ENCODE measurements at places on chromosomes 3 and 15.

GRCh38 chr3:101876142-101876541 lies 26.8 kb downstream of the NFKBIZ start:
- DNase-seq, result no peak

GRCh38 chr3:52568069-52568468 lies 31.7 kb downstream of the UQCC5 start:
- DNase-seq, result no peak

DNA sequence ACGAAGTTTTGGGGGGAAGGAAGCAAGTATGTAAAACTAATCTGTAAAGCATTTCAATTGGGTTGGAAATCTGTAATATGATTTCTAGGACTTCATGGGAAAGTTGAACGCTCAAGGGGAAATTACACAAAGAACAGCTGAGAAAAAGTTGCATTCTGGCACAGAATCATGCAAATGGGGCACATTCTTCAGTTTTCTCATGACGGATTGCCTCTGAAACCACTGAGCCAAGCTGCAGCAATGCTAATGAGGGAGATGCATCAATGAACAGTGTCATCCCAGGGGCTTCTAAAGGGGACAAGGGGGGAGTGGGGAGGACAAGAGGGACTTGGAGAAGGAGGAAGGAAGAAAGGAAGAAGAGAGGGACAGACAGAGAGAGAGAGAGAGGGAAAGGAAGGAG lies 291.4 kb upstream of the ATP11B start:
- no peak for DNase-seq

- no peak for DNase-seq
These were observed 220.9 kb upstream of the EIF1B start for GRCh38 chr3:40088527-40089170.

DNA sequence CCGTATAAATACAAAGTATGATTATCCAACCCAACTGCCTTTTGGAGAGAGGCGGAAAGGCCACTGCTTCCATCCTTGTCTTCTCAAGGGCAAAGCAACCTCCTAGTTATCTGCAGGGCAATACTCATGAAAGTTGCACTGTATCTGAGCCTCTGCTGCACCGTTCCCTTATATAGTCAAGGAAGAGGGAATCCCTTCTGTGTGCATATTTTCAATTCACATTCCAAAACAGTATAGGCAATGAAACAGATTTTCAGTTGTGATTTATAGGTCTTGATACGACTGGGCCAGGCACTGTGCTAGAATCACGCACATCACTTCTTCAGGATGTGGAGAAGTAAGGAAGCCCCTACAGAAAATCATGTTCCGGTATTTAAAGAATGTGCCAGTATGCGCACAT lies 455.7 kb downstream of the FOXP1 start:
- no peak for DNase-seq

GRCh38 chr3:49276475-49277382 lies at the start of gene C3orf62:
Gene C3orf62 (minus strand): TSS chr3:49277232. CDS start chr3:49276872, 360 bp downstream.
- DNase-seq, result no peak

- no peak for DNase-seq
These were observed 641.1 kb upstream of the CFAP20DC start for GRCh38 chr3:59690886-59691285.

- DNase-seq, result no peak
These were observed 71.9 kb downstream of the CADPS start for GRCh38 chr3:62803276-62803675.

GRCh38 chr3:60384341-60384740 lies 866.9 kb downstream of the FHIT start:
- no peak for DNase-seq

GRCh38 chr15:29589416-29589815 lies 232.9 kb downstream of the TJP1 start:
- no peak for DNase-seq

DNA sequence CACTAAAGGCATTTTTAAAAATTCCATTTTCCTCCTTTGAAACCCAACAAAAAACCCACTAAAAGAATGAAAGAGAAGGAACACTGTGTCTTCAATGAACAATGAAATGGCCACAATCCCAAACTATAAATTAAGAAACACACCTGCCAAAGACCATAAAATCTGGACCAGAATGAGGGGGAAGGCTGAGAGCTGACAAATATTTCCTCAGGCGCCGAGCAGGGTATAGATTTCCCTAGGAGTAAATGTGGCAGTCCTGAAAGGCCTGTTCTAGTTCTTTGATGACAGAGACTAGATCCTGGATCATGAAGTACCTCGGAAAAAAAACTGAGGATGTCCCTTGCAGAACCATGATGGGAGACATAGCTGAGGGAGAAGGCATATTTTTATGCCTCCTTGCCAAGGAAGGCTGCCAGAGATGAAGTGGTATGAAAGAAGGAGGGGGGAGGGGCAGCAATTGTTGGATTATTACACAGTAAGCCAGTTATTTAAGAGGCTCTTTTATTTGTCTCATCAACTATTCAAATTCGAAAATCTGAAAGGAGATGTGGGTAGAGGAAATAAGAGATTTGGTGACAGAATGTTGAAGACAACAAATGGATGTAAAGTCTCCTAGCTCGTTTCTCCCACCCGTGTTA lies 275.3 kb upstream of the GOLGA6L4 start:
- no peak for DNase-seq

DNA sequence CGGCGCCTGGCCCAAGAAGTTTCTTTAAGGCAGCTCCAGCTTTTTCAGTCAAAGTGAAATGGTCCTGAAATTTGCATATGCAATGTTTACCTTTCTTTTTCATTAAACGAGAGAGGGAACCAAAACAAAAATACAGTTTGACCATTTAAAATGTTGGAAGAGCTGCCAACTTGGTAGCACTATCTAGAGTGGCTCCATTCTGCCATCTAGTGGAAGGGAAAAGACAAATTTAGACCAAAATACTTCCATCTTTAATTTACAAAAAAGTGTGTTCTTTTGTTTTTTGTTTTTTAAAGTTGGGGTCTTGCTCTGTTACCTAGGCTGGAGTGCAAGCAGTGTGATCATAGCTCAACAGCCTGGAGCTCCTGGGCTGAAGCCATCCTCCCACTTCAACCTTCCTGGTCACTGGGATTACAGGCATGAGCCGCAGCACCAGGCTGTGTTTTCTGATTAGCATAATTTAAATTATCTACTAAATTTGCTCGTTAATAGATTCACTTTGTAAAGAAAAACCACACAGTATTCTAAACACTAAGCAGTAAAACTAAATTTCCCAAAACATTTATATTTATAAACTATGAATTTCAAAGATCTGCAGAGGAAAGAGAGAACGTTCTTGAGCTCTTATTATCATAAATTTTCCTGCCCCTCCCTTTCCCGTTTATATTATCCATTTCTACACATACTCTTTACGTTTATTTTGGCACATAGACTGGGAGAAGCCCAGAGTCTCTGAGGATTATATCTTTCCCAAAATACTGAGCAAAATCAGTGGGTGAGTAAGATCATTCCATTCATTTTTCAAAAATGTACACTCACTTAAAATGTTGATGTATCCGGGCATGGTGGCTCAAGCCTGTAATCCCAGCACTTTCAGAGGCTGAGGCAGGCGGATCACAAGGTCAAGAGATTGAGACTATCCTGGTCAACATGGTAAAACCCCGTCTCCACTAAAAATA lies 15.4 kb upstream of the RFC4 start:
- DNase-seq, result no peak

GRCh38 chr3:2334921-2335320 lies 236.3 kb downstream of the CNTN4 start:
- no peak for DNase-seq

- no peak for DNase-seq
These were observed 64.7 kb downstream of the MINAR1 start for GRCh38 chr15:79496838-79497237.

GRCh38 chr3:148600902-148601765 lies 96.6 kb upstream of the AGTR1 start:
- no peak for DNase-seq

- no peak for DNase-seq
These were observed 21.0 kb upstream of the FGD5 start for GRCh38 chr3:14797731-14798130.

- DNase-seq, result no peak
These were observed 149.6 kb downstream of the PDZRN3 start for GRCh38 chr3:73475175-73475574.

- DNase-seq, result no peak
These were observed 14.1 kb downstream of the ANAPC13 start for GRCh38 chr3:134471521-134472193.

GRCh38 chr15:57835119-57835518 lies 128.6 kb downstream of the POLR2M start:
- DNase-seq, result no peak

DNA sequence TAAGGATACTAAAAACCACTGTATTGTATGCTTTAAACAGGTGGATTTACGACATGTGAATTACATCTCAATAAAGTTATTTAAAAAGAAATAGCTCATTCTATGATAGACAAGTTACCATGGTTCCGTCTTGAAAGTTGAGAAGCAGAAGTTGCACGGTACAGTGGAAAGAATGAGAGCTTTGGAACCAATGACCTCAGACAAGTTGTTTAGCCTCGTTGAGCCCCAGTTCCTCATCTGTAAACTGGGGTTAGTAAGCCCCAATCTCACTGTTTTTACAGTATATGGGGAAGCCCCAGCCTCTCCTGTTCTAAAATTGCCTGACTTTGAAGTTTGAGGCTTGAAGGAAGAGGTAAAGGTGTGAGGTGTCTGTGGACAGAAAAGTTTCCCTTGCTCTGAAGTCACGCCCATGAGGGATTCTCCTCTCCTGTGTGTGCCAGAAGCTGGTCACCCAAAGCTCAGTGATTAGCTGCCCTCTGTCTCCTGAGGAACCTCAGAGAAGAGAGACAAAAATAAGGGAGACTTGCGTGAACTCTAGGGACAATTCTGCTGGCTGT lies 10.0 kb downstream of the CRYGS start:
- no peak for DNase-seq

DNA sequence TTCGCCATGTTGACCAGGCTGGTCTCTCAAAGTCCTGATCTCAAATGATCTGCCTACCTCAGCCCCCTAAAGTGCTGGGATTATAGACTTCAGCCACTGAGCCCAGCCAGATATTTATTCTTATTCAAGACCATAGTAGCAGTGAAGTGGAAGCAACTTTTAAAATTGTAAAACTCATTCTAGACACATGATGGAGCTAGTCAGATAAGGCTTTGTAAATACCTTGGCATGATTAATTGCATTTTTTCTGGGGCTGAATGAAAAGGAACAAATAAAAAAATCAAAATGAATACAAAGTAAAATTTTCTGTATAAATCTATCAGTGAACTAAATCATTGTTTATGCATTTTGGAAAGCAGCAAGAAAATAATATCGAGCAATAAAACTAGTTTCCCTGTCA lies 4.1 kb upstream of the MYO1E start:
- no peak for DNase-seq

- peak; percentile 16 for DNase-seq
These were observed 535.1 kb downstream of the NLGN1 start for GRCh38 chr3:173932624-173933023.

DNA sequence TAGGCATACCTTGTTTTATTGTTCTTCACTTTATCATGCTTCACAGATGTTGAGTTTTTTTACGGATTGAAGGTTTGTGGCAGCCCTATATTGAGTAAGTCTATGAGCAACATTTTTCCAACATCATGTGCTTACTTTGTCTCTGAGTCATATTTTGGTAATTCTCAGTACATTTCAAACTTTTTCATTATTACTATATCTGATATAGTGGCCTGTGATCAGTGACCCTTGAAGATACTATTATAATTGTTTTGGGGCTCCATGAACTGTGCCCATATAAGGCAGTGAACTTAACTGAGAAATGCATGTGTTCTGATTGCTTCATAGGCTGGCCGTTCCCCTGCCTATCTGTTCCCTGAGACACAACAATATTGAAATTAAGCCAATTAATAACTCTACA lies 42.8 kb upstream of the NSMCE3 start:
- no peak for DNase-seq

DNA sequence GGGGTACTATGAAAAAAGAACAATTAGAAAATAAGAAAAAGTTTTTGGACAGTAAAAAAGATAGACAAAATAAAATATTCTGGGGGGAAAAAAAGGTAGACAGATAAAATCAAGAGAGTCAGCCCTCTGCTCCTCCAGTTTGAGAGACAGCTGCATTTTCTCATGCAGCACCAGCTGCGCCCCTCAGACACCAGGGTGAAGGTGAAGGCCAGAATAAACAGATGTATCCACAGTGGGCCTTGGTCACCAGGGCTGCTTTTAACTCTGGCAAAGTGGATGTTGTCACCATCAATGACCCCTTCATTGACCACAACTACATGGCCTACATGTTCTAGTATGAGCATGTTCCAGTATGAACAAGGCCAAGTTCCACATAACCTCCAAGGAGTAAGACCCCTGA lies 13.9 kb upstream of the RNF7 start:
- DNase-seq, result no peak

DNA sequence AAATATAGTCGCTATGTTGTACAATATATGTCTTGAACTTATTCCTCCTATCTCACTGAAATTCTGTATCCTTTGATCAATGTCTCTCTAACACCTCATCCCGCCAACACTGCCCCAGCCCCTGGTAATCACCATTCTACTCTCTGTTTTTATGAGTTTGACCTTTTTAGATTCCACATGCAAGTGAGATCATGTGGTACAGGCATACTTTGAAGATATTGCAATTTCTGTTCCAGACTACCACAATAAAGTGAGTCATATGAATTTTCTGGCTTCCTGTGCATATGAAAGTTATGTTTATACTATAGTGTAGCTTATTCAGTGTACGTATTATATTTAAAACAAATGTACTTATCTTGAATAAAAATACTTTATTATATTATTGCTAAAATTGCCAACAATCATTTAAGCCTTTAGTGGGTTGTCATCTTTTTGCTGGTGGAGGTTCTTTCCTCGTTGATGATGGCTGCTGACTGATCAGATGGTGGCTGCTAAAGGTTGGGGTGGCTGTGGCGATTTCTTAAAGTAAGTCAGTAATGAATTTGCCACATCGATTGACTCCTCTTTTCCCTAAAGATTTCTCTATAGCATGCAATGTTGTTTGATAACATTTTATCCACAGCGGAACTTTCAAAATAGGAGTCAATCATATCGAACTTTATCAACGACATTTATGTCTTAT lies 257.2 kb downstream of the NFKBIZ start:
- DNase-seq, result no peak

- no peak for DNase-seq
These were observed 574.7 kb upstream of the ADAMTS9 start for GRCh38 chr3:65262548-65262947.

- DNase-seq, result no peak
These were observed 913.9 kb upstream of the CFAP20DC start for GRCh38 chr3:59963676-59964075.

GRCh38 chr15:90213122-90213817 lies 12.1 kb downstream of the SEMA4B start:
- DNase-seq, result peak; percentile 66

DNA sequence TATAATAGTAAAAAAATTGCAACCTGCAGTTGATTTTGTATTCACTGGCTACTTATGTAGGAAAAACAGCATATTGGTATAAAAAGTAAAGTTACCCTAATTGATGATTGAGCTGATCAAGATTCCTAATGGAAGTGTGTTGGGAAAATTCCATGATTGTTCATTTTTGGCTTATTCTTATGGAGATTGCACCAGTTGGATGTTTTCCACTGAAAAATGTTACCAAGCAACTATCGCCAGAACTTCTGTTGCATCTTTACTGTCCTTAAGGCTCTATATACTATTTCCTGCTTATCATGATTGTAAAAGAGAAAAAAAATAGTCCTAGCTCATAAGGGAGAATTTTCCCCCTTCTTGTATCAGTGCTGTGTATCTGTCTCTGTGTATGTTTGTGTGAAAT lies 48.6 kb downstream of the SLC25A26 start:
- DNase-seq, result no peak

GRCh38 chr3:4065085-4065484 lies 238.1 kb upstream of the SETMAR start:
- no peak for DNase-seq

- no peak for DNase-seq
These were observed 396.1 kb downstream of the TUSC7 start for GRCh38 chr3:117105686-117106085.

Data from NCI-H524 treated with DMSO at 0.1 percent for 48 hours (cell line).